ENCODE measurements at places on chromosomes 6 and 20. TPM values are rescaled to one million over a fixed set of nuclear protein-coding genes. Genes with fewer than 3 reads are reported as not detected.

DNA sequence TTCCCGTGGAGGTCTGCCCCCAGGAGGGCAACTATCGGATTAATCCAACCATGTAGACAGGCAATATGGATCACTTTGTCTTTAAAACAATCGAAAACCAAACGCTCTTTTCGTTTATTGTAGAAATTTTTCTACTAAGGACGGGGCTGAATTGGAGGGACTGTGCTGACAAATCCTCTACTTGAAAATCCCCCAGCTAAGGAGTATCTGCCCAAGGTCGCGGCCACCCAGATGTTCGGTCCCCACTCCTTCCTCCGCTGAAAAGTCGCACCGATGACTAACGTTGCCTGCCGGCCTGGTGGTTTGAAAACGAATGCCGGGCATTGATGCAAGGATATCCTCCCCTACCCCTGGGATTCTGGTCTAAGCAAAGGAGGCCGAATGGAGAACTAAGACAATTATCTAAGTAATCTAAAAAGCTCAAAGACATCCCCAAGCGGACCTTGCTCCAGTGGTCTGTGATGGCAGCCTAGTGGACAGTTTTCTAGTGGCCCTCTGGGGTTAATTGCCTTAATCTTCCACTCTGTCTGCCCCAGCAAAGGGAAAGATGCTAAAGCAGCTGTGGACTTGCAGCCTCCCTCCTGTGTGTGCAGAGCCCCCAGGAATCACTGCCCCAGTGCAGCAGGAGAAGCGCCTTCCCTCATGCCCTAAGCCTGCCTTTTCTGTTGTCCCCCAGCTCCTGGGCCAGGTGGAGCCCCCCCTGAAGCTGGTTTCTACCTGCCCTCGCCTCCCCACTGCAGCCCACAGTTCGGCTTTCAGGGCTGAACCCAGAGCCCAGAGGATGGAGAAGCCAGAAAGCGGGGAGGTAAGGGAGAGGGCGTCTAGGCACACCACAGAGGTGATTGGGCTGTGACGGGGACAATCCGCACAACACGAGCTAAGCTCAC is 3.6 kb upstream of the FOXC1 start:
- DNase-seq, result peak; percentile 28

DNA sequence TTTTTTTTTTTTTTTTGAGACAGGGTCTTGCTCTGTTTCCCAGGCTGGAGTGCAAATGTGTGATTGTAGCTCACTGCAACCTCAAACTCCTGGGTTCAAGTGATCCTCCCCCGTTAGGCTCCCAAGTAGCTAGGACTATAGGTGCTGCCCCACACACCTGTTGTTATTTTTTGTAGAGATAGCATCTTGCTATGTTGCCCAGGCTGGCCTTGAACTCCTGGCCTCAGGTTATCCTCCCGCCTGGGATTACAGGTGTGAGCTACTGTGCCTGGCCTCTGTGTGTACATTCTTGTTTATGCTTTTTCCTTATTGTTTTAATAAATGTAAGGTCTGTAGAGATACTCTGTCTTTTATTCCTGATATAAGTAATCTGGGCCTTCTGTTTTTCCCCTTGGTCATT is 14.8 kb downstream of the CD2AP start:
- no peak for DNase-seq

GRCh38 chr6:143468026-143468425 is 17.4 kb downstream of the PEX3 start:
- no peak for DNase-seq

GNMT gene
- total RNA-seq, result 0.59 TPM

GRCh38 chr6:149264629-149265028 is 52.9 kb upstream of the TAB2 start:
- no peak for DNase-seq

DNA sequence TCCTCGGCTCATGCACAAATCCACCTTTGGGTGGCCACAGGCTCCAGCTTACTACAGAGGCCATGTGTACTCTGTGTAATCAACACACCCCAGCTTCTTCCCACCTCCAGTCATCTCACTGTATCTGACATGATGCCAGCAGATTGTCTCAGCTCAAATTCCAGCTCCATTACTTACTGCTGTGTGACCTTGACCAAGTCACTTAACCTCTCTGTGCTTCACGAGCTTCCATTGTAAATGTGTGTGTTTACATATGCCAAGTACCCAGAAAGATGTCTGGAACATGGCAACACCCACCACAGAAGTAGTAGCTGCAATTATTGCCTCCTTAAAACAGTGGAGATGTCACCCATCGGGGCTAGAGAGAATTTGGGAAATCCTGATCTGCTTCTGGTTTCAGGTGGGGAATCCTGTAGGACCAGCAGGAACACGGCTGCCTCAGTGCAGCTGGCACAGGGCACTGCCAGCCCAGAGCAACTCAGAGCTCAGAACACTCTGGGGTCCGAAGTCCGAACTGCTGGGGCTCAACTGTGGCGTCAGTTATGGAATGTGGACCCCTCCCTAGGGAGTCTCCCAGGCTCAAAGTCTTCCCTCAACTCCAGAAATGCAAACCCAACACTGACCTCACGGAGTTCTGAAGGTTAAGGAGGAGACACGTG is 21.2 kb upstream of the HLA-B start:
- DNase-seq, result no peak

DNA sequence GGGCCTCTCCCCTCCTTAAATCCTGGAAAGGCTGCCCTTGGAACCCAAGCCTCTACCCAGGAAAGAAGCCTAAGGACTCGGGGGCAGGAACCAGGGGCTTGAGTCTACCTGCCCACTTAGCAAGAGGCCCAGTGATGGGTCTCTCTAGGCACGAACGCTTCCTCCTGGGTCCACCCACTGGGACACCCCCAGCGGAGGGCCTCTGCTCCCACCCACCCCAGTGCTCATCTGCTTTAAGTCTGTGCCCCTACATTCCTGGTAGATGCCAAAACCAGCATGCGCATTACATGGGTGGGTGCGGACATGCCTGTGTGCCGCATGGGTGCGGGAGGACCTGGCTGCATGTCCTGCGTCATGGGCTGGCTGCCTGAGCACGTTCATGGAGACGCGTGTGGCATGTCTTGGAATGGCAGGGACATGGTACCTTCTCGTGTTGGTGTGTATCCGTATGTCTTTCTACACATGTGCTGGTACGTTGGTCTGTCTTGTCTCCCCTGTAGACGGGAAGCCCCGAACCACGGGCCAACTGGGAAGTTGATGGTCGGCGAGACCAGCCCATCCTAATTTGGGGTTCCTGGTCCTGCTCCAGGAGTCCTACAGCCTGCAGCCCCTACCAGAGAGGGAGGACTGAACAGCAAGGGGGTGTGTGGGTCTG is 29.3 kb downstream of the SNPH start:
- no peak for DNase-seq

DNA sequence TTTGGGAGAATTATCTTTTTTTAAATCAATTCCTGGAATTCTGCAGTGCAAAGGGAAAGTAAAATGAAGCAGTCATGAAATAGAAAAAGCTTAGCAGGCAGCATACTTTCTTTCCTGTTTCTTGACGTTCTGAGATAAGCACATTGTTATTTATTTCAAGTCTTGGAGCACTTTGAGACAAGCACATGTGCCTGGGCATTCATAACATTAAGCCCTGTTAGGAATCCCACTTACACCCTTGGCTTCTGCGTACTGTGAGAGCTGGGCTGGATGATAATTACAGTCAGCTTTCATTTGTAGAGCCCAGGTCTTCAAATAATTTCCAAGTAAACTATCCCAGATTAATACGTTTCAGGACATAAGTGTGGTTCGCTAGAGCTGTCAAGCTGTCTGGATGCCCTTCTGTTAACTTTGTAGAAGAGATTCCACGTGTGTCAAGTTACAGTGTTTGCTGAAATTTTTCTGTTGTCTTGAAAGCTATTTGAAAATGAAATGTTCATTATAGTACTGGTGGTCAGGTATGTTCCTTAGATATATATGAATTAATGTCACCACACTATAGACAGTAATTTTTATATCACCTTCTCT is 8.9 kb downstream of the FARS2 start:
- no peak for DNase-seq

IL17A gene
- total RNA-seq, result not detected

TRIM10 gene
- not detected for total RNA-seq

Measured in endothelial cell (in vitro differentiated cells).